ENCODE measurements at places on chromosomes 6 and 20. TPM values are rescaled to one million over a fixed set of nuclear protein-coding genes. Genes with fewer than 3 reads are reported as not detected.

The GUCA1A gene
- total RNA-seq: not detected

The LPA gene
- total RNA-seq: not detected

The OSER1 gene
- 41.2 TPM for total RNA-seq

The PI3 gene
- total RNA-seq: not detected

The RXRB gene
- total RNA-seq: 58.3 TPM

The AVP gene
- total RNA-seq: not detected

The HRH3 gene
- total RNA-seq: not detected

The MLIP gene
- total RNA-seq: not detected

DNA sequence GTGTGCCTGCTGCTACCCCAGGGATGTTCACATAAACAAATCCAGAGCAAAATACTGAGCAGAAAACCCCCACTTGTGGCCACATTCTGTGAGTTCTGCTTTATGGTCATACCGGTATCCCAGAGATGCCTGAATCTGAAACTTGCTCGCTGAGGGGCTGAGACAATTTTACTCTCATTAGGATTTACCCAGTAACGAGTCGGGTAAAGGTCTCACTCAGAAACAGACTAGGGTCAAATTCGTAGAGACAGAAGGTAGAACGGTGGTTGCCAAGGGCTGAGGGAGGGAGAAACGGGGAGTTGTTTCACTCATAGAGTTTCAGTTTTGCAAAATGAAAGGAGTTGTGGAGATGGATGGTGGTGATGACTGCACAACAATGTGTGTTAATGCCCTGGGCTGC lies 45.4 kb upstream of the NKX2-2 start:
- DNase-seq: no peak

DNA sequence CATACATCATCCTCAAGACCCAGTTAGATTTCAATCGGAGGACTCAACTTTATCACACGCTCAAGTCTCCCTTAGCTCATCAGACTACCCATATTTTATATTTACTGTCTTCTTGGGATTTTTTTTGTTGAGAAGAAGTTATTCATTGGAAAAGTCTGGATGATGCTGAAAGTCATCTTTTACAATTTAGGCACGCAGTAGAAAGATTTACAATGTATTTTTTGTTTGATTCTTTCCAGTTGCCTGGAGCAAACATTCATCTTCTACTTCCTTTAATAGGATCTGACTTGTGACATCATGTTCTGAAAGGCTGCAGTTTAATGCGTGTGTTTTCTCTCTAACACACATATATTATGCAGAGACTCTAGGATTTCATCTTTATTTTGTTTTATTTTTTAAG lies 235.7 kb downstream of the DOK5 start:
- DNase-seq: no peak

GRCh38 chr6:37182736-37183590 lies 13.0 kb downstream of the PIM1 start:
- DNase-seq: no peak

DNA sequence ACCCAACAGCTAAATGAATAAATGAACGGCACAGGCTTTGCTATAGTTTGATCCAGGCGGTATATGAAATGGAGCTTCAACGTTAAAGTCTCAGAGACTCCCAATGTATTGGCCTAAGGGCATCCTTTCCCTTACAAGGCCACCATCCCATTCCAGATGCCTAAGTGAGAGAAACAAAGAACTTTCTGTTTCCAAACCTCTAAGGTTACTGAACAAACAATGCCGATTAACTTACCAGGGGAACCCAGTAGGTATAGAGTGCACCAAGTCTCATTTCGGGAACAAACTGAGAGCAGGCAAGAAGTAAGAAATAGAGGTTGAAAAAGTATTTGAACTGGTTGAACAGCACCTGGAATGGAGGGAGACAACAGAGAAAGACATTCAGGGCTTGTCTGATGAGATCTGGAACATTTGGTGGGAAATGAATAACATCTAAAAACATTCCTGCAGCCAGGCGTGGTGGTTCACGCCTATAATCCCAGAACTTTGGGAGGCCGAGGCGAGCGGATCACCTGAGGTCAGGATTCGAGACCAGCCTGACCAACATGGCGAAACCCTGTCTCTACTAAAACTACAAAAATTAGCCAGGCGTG lies 42.5 kb downstream of the ATP9A start:
- no peak for DNase-seq

DNA sequence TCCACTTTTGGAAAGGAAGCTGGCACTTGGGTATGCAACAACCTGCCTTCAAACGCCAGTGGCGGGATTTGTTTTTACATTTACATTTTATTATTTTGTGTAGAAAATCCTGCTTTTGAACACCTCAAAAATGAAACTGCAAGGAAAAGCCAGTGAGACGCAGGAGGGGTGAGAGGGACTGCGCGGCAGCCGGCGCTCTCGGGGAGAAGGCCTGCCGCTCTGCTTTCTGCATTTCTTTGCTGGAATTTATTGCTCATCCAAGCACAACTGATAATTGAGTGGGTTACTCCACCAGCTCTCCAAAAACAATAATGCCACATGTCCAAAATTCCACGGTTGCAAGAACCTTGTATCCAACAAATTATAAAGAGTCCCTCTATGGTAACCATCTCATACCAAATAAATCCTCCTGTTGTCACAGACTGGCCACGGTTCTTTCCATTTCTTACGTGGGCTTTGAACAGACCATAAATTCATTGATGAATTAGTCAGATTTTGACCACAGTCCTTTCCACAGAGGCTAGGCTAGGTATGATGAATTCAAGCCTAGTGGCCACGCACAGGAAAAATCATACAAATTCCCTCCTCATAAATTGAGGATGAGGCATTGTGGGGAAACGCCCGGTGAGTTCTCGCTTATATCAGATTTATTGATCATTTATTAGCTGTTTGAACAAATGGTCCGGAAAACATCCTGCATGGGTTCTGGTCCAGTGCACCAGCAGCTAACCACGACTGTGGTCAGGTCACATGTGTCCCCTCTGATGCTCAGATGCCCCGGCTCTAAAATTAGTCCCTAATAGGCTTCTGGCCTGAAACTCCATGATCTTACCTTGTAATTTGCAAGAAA lies 31.6 kb upstream of the FOXC1 start:
- peak; percentile 32 for DNase-seq

GRCh38 chr6:79610306-79611009 lies 20.7 kb upstream of the SH3BGRL2 start:
- no peak for DNase-seq

DNA sequence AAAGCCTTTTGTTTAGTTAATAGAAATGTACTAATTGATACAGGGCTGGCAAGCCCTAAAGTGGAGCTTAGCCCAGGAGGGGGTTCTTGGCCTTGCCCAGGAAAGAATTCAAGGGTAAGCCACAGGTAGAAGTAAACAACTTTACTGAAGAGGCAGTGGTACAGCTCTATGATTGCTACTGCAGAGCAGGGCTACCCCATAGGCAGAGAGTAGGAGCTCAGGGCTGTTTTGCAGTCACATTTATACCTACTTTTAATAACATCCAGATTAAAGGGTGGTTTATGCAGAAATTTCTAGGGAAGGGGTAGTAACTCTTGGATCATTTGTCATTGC lies 680.4 kb upstream of the GJE1 start:
- no peak for DNase-seq

DNA sequence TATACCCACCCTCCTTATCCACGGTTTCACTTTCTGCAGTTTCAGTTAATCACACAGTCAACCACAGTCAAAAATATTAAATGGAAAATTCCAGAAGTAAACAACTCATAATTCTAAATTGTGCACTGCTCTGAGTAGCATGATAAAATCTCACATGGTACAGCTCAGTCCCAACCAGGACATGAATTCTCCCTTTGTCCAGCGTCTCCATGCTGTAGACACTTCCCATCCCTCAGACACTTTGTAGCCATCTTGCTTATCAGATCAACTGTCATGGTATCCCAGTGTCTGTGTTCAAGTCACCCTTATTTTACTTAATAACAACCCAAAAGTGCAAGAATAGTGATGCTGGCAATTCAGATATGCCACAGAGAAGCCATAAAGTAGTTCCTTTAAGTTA lies 94.7 kb downstream of the PDE10A start:
- no peak for DNase-seq

GRCh38 chr20:16777126-16777525 lies 29.0 kb downstream of the OTOR start:
- no peak for DNase-seq

- DNase-seq: no peak
These were observed 355.8 kb upstream of the SASH1 start for GRCh38 chr6:147986846-147987245.

- no peak for DNase-seq
These were observed 2.4 kb downstream of the DSP start for GRCh38 chr6:7543789-7544424.

GRCh38 chr20:16187956-16188616 lies 385.2 kb downstream of the KIF16B start:
- DNase-seq: no peak

DNA sequence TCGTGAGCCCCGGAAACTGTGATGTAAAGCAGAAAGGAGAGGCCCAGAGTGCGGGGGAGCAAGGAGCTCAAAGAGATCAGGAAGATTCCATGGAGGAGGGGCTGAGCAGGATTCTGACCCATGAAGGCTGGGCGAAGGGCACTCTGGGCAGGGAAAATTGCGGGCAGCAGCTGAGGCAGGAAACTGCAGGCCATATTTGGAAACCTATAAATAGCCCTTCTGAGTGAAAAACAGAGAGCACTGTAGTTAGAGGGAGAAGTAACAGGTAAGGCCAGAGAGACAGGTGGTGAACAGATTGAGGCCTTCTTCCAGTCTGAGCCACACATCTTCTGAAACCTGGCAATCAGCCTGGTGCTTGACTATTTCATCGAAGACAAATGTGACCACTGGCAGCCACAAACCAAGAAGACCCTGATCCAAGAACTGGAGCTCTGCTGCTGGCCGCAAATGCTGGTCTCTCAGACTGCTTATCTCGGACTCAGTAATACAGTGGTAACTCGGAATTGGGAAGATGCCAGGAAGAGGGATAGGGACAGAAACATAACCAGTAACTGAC lies 14.1 kb upstream of the BEND3 start:
- DNase-seq: no peak

- DNase-seq: no peak
These were observed 37.5 kb upstream of the MRPS18A start for GRCh38 chr6:43724914-43725642.

- no peak for DNase-seq
These were observed 7.2 kb downstream of the NCOA7 start for GRCh38 chr6:125797886-125798444.

DNA sequence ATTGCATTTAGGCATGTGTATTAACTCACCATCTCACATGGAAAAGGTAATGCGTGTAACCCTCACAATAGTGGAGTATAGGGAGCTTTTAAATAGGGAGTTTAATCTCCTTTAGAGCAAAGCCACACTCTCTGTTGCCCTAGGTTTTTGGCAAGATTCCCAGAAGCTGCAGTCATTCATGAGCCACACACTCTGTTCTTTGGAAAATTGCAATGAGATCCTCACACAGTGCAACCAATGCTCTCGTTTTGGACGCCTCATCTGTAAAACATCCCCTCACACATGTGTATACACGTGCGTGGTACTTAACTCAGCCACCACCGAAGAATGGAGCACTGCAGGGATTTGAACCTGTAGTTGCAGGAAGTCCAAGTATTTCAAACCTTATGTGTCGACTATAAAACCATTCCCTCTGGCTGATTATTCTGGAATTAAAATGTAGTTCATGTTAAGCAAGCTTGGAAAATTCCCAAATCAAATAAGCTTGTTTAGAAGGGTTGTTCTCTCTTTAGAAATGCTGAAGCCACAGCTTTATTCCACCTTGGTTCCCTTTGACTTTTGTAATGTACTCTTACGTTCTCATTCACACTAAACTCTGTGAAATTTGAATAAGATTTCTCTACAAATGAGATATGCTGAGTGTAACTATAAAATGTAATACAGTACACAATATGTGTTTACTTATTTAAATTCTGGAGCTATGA lies 489.8 kb upstream of the MANEA start:
- no peak for DNase-seq

- no peak for DNase-seq
These were observed 104.3 kb downstream of the TRERF1 start for GRCh38 chr6:42347456-42347855.

DNA sequence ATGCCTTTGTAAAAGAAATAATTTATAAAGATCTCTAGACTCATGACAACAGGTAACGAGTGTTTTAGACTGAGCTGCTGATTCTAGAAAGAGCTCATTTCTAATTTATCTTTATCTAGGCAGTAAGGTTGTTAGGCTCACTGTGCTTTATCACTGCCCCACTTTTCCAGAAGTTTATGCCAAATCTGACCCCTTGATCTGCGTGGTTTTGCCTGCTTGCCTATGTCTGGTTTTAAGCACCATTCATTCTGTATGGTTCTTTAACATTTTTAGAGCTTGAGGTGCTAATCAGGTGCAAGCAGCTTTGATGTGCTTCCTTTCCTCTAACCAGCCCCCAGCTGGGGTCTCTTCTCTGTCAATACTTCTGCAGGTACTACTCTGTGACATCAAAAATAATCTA lies 49.7 kb upstream of the GCLC start:
- DNase-seq: no peak

- DNase-seq: no peak
These were observed 880.4 kb upstream of the MAN1A1 start for GRCh38 chr6:120230008-120230407.

DNA sequence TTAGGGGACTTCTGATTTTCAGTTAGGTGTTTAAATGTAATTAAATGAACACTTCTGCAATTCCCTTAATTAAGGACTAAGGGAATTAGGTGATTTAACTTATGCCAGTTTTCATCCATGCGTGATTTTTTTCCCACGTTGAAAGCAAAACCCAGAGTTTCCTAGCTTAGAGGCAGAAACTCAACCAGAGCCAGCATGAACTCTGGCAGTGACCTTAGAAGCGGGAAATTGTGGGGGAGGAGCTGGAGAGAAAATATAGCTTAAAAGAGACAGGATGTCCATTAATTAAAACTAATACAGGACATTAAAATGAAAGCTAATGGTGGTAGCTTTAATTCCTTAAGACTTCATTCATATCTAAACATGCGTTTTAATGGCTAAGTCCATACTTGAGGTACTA lies 41.6 kb downstream of the IYD start:
- DNase-seq: no peak

GRCh38 chr6:44045672-44046015 lies 81.6 kb downstream of the MRPL14 start:
- no peak for DNase-seq

DNA sequence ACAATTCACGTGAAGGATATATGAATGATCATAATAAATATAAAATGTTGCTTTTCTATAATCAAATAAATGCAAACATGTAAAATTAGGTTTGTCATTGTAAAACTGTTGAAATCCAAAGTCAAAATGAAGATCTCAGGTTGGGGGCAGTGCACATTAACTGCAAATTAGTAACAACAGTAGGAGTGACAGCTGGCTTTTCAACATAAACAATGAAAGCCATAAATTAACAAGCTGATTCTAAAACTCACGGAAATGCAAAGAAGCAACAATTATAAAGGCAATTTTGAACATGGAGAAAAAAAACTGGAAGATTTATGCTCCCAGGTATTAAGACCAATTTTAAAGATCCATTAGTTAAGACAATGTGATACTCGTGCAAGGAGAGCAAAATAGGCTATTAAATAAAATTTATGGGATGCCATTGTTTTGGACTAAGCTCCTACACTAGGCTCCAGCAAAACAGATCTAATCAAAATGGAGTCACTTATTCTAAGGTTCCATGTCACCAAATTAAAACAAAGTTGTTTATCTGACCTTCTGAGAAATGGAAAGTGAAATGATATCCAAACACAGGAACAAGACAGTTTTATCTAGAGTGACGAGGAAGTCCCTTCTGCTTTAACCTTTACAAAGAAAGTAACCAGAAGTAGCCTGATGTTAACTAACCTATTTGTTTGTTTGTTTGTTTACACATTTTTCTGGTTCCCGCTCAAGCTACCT lies 770.8 kb downstream of the EPHA7 start:
- DNase-seq: no peak

- DNase-seq: no peak
These were observed 17.9 kb upstream of the CCDC170 start for GRCh38 chr6:151475653-151476523.

GRCh38 chr6:78868116-78868515 lies 765 bp downstream of the IRAK1BP1 start:
- no peak for DNase-seq
